ENCODE measurements at places on chromosomes 4 and X. TPM values are rescaled to one million over a fixed set of nuclear protein-coding genes. Genes with fewer than 3 reads are reported as not detected.

The S100P gene
- total RNA-seq = not detected

The CENPVL2 gene
- not detected for total RNA-seq

The RTL9 gene
- total RNA-seq = 0.13 TPM

The DCAF4L1 gene
- total RNA-seq = 0.13 TPM

The TEX13A gene
- total RNA-seq = not detected

The CT45A1 gene
- total RNA-seq = not detected

The RAP2C gene
- 18.3 TPM for total RNA-seq

The HMGB3 gene
- 3.9 TPM for total RNA-seq

The MAGEB17 gene
- not detected for total RNA-seq

The ERCC6L gene
- total RNA-seq = 1.6 TPM

The GAGE12E gene
- total RNA-seq = not detected

Data from smooth muscle cell of the pulmonary artery (primary cell).